NCI-H2227 treated with DMSO at 0.1 percent for 48 hours (cell line): ENCODE measurements at places on chromosomes 2 and 18.

DNA sequence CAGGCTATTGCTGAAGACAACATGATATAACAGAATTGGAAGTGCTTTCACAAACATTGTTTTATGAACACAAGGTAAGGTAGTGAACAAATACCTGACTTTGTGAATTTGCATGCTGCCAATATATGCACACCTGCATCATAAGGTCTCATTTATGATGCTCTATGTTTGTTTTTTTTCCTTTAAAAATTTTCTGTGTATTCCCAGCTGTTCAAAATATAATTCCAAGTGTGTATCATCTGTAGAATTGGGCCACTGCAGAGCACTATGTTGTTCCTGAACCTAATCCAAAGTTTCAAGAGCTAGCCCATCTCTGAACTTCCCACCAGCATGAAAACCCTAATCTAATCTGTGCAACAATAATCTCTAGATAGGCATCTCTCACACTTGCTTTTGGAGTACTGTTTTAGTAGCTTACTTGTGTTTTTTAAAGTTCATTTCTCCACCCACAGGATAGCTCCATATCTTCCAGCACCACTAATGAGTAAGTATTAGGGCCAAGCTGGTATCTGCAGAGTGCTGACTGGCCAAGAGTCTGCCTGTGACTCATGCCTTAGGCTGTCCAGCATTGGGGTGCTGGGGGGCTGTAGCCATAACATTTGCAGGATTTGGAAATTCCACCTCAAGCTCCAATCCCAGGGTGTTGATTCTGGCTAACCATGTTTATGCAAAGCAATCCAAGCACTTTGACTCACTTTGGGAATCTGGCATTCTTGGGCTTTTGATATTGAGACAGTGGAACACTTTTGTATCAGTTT is 208.2 kb upstream of the REV1 start:
- DNase-seq, result no peak

DNA sequence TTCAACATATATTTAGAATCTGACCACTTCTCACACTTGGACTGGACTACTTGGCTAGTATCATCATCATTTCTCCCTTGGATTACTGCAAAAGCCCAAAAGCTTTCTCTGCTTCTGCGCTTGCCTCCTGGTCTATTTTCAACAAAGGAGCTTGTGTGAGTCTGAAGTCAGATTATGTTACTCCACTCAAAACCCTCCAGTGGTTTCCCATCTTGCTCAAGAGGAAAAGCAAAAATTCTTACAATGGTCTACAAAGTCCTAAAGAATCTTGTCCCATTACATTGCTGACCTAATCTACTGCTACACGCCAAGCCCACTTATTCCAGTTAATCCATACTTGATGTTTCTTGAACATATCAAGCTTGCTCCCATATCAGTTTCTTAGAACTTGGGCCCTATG is 9.6 kb downstream of the PREPL start:
- no peak for DNase-seq

GRCh38 chr2:101741775-101742520 is 44.4 kb downstream of the MAP4K4 start:
- DNase-seq, result peak; percentile 22

DNA sequence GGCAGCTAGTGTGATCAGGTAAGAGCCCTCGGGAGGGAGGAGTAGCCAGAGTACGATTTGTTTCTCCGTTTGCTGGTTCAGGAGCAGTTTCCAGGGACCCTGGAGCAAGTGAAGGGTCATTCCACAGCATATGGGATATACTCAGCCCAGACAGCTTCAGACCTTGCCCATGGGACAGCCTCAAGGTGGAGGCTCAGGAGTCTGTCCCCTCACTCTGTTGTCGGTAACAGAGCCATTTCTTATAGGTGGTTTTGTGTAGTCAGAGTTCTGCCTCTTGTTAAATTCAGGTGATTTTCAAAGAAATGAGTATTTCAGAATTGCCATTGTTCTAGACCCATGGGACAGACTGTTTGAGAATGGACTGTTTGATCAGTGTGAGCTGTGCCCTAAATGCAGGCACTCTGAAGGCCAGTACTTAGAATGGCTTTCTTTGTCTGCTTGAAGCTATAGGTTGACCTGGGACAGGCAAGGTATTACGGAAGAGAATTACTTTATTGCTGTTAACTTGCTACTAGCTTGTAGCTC is 15.2 kb downstream of the FMNL2 start:
- no peak for DNase-seq

DNA sequence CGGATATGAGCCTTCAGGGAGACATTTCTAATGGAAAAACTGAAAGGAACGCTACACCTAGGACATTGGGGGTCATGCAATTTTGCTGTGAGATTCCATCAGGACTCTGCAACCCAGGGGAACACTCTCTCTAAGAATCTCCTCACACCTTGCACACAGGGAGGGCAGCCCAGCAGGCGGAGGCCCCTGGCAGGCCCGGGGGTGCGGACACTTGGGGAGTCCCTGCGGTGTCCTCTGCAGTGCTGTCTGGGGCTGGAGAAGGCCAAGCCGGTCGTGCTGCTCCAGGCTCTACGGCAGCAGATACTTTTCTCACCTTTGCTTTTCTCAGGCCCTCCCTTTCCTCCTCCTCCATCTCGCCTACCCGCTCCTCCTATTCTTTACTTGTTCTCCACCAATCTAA is 54.7 kb upstream of the FAM110C start:
- no peak for DNase-seq

GRCh38 chr2:221850076-221850475 is 278.0 kb upstream of the EPHA4 start:
- DNase-seq, result no peak

DNA sequence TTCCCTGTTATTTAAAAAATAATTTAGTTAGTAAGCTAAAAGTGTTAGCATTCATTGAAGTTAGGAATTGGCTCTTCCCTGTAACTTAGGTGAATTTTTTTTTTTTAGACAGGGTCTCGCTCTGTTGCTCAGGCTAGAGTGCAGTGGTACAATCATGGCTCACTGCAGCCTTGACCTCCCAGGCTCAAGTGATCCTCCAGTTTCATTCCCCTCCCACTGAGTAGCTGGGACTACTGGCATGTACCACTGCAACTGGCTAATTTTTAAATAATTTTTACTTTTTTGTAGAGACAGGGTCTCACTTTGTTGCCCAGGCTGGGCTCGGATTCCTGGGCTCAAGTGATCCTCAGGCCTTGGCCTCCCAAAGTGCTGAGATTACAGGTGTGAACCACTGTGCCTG is 66.4 kb downstream of the CERS6 start:
- no peak for DNase-seq

- peak; percentile 10 for DNase-seq
Measured at GRCh38 chr2:218448934-218449333, 30.0 kb downstream of the VIL1 start.

- no peak for DNase-seq
Measured at GRCh38 chr2:12397854-12398253, 318.9 kb upstream of the TRIB2 start.

- no peak for DNase-seq
Measured at GRCh38 chr18:9906481-9906880, 7.3 kb upstream of the VAPA start.

- DNase-seq, result no peak
Measured at GRCh38 chr2:25381502-25381901, 39.8 kb upstream of the DNMT3A start.

DNA sequence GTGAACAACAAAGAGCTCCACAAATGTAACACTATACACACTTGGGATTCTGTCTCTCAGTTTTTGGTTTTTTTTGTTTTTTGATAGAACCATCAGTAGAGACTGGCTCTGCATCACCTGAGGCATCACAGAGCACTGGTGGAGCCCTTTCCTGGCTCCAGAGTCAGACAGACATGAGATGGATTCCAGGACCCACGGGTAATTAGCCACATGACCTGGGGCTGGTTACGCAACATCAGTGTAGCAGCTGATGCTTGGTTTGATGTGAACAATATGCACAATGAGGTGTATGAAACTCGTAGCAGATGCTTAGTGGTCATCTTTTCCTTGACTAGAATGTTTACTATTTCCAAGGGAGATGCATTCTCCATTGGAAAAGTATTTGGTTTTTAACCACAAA is 40.7 kb downstream of the CMPK2 start:
- DNase-seq, result no peak

- DNase-seq, result peak; percentile 74
Measured at GRCh38 chr2:42047488-42048298, at the start of gene PKDCC. TSS of gene PKDCC (plus strand) at chr2:42048021. CDS start at chr2:42048200, 179 bp downstream.

GRCh38 chr2:16093639-16094529 is 153.5 kb downstream of the MYCN start:
- DNase-seq, result no peak

DNA sequence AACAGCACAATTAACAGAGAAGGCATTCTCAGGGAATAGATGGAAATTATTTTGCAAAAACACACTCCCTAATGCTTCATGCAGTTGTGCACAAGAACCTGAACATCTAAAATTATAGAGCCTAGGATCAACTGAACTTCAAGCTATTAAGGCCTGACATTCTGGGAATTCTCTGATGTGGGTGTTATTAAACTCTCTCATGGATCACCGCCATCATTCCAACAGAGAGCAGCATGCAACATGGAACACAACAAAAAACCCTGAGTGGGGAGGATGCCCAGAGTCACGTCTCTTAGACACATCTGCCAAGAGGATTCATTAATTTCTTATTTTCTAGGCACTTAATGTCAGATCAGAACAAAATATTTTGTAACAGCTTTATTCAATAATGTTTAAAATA is 543.8 kb downstream of the ERBB4 start:
- DNase-seq, result peak; percentile 48

DNA sequence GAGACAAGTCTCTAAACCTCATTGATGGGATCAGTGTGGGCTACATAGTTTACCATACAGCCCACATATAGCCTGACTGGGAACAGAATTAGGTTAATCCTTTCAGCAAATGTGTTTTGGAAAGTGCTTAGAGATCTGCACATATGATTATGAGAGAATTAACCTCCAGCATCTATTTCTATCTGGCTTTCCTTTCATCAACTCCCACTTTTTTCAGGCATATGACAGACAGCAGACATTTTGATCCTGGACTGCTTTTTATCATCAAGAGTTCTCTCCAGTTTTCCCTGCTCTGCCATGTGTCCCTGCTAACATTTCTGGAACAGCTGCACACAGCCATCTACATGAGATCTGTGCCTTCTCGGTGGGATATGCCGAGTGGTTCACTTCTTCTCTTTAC is 139.5 kb upstream of the LRP1B start:
- no peak for DNase-seq

DNA sequence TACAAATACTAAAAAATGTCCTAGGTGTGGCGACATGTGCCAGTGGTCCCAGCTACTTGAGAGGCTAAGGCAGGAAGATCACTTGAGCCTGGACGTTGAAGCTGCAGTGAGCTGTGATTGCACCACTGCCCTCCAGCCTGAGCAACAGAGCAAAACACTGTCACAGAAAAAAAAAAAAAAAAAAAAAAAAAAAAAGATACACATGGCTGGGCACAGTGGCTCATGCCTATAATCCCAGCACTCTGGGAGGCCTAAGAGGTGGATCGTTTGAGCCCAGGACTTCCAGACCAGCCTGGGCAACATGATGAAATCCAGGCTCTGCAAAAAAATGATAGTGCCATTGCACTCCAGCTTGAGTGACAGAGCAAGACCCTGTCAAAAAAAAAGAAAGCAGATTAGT is 13.7 kb downstream of the KANSL1L start:
- no peak for DNase-seq

- DNase-seq, result no peak
Measured at GRCh38 chr2:47028846-47029560, 113.4 kb upstream of the MCFD2 start.

DNA sequence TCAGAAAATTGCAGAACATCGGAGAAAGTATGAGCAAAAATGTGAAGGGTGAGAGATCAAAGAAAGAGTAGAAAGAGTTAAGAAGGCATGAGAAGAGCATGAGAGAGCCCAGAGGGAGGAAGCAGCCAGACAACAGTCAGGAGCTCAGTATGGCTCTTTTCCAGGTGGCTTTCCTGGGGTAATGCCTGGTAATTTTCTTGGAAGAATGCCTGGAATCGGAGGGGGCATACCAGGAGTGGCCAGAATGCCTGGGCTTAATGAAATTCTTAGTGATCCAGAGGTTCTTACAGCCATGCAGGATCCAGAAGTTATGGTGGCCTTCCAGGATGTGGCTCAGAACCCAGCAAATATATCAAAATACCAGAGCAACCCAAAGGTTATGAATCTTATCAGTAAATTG is 271.8 kb upstream of the TFPI start:
- DNase-seq, result no peak

DNA sequence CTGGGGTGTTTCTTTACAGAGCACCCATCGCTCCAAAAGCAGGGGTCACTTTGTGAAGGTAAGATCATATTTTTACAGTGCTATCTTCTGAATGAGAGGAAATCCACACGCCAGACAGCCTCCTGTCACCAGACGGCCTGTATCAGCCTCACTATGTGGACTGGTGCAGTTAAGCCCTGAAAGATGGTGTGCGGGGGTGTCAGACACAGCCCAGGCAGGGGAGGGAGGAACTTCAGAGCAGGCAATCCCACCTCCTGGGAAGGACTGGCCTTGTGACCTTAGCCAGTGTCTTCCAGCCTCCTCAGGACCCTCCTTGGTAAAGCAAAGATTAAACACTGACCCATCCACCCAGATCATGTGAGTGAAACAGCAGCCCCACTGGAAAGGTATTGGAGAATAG is 249.4 kb upstream of the CTAGE1 start:
- no peak for DNase-seq

DNA sequence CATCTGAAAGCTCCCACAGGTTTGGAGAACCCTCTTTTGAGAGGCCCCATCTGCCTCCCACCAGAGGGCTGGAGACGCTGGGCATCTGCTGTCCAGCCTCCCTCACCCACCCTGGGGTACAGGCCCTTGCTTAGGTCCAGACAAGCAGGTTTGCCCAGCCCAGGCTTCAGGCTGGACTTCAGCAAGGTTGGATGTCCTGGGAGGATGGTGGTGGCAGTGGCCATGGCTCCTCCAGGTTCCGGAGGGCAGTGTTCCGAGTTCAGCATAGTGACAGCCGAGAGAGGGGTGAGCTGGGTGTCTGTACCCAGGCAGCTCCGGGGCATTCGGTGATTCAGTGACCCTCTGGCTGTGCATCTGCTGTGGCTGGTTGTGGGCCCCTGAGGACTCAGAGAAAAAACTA is 58.2 kb upstream of the HDAC4 start:
- DNase-seq, result no peak

DNA sequence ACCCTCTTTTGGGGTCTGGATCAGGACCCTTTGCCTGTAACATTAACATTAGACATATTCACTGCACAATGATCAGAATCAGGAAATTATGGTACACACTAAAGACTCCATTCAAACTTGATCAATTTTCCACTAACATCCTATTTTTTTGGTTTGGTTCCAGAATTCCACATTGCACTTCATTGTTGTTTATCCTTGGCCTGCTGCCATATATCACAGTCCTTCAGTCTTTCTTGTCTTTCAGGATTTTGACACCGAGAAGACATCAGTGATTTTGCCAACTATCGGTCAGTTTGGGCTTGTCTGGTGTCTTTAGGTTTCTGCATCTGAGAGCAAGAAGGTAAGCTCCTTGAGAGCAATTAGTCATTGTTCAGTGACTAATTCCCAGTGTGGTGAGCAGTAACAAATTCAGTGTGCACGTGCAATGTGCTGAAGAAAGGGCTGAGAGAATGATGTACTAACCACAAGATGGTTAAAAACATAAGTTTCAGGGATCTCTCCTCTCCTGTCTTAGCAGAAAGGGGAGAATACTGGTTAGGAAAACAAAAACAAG is 23.5 kb downstream of the MARCHF4 start:
- DNase-seq, result no peak
